ENCODE measurements at places on chromosomes 12 and 14.

DNA sequence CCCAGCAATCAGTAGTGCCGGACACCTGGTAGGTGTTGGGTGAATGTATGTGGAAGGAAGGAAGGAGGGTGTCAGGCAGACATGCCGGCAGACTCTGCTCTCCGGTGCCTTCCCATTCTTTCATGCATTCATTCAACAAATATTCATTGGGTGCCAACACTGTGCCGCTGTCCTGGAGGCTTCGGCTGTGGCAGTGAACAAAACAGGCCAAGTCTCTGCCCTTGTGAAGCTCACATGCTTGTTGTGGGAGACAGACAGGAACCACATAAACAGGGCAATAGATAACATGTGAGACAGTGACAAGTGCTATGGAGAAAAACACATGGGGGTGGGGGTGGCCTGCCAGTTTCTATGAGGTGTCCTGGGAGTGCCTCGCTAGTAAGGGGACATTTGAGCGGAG, 56.5 kb upstream of the ATF1 start:
- no peak for DNase-seq

DNA sequence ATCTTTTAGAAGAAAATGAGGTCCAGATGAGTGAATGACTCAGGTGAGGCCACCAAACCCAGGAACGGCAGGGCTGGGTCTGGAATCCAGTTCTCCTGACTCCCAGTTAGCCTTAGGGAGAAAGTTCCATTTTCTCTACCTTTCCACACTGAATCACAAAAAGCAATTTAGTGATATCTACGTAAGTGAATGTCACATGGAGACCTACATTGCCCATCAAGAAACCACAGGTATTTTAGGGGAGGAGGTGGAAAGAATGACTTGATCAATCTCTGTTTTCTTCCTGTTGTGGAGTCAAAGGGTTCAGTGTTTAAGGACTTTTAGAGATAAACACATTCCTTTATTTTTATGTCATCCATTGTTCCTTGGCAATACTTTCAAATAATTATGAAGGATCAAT, 106.9 kb upstream of the PTPRB start:
- no peak for DNase-seq

- no peak for DNase-seq
Observed at GRCh38 chr12:102061096-102061559, 663 bp downstream of the WASHC3 start.

- DNase-seq, result no peak
Observed at GRCh38 chr14:71238835-71239234, 331.6 kb downstream of the PCNX1 start.

- DNase-seq, result no peak
Observed at GRCh38 chr12:111249018-111249370, 119.9 kb downstream of the PHETA1 start.

GRCh38 chr14:53450871-53451270, 297.7 kb upstream of the DDHD1 start:
- DNase-seq, result no peak

DNA sequence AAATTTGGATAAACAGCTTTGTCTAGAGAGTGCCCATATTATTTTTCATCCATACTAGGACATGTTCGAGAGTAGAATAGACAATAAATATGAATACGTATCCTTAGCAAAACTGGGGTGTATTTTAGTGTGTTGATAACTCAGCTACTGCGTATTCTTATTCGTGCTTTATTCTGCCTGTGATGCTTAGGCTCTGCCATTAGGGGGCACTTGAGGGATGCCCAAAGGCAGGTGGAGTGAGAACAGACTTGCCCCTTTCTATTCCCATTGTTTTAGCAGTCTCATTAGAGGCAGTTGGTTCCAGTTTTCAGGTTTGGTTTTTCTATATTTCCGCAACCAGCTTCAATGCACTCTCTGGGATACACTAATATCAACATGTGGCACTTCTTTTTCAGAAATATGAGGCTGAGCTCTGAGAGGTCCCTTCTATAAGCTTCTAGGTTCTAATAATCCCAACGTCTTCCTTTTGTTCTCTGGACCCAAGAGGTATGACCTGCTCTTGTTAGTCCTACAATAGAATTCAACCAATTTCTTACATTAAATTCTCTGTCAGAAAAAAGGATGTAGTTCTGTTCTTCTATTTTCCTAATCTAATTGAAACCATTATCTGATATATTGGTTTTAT, 985.7 kb upstream of the FBXO33 start:
- DNase-seq, result no peak

DNA sequence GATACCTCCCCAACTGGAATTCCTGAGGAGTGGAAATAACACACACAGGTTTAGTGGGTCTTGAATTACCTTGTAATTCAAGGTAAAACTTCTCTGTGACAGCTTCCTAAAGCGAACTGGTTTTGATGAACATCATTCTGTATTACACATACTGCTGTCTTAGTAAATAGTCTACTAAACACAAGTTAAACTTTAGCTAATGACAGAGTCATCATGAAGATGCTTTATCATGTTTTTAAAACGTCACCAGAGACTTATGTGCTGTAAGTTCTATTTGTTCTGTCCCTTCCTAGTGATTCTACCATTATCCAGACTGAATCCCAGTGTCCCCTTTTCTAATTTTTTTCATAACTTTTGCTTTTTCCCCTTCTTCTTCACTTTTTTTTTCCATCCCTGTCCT, 11.6 kb upstream of the GXYLT1 start:
- DNase-seq, result no peak

GRCh38 chr14:96135285-96135684, 69.4 kb upstream of the BDKRB2 start:
- no peak for DNase-seq

DNA sequence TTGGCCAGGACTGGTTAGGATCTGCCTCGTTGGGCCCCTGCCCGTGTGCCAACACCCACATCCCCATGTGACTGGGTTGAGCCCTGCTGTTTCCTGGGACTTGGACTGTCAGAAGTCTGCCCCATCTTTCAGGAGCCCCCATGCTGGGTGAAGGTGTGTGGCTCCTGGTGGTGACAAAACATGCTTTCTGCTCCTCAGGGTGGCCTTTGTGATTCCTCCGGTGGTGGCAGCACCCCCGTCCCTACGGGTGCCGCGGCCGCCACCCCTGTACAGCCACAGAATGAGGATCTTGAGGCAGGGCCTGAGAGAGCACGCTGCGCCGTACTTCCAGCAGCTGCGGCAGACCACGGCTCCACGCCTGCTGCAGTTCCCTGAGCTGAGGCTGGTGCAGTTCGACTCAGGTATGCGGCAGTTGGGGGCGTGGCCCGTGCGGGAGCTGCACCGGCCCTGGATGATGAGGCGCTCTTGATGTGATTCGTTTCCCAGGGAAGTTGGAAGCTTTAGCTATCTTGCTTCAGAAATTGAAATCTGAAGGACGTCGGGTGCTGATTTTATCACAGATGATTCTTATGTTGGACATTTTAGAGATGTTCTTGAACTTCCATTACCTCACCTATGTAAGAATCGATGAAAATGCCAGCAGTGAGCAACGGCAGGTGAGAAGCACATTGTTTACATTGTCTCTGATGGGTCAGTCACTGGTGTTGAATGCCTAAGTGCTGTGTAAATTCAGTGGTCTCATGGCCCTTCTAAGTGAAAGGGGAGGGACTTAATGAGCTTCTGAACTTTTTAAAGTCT, 80.0 kb downstream of the EP400 start:
- no peak for DNase-seq

GRCh38 chr12:112750971-112751370, 40.6 kb upstream of the RPH3A start:
- no peak for DNase-seq

- no peak for DNase-seq
Observed at GRCh38 chr12:104600790-104601739, 144.3 kb downstream of the CHST11 start.

DNA sequence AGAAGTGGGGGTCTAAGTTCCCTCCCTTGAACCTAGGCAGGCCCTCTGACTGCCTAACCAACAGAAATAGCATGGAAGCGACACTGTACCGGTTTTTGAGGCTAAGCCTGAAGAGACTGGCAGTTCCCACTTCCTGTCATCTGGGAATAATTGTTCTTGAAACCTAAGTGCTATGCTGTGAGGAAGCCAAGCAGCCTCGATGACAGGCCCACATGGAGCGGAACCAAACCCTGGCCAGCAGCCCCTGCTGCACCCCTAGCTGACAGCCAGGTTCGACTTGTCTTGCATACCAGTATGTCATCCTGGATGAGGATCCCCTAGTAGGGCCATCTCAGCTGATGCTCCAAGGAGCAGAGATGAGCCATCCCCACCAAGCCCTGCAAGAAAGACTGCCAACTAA, 6.4 kb upstream of the GPR68 start:
- DNase-seq, result no peak

- DNase-seq, result no peak
Observed at GRCh38 chr14:78104160-78104559, 66.0 kb upstream of the NRXN3 start.

GRCh38 chr12:132484183-132484890, 5.6 kb upstream of the FBRSL1 start:
- no peak for DNase-seq

- no peak for DNase-seq
Observed at GRCh38 chr12:65074932-65075331, 46.2 kb downstream of the WIF1 start.

GRCh38 chr12:27031531-27031930, 9.2 kb downstream of the MED21 start:
- DNase-seq, result no peak

GRCh38 chr12:66808606-66809005, 129.7 kb upstream of the GRIP1 start:
- DNase-seq, result no peak

DNA sequence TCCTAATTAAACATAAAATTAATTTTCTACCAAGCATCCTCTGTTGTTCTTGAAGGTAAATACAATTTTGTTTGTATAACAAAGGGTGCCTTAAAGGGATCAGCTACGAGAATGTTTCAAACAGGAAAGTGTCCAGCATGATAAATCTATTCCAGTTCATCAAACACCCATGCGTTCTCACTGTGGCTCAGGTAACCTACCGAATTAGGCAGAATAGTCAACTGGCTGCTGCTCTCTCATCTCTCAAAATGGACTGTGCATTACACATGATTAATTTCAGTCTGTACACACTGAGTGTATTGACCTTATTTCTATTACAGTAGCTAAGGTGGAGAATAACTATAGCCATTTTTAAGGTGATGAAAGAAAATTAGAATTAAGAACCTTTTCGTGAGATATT, 127.5 kb upstream of the RMST start:
- no peak for DNase-seq

- no peak for DNase-seq
Observed at GRCh38 chr12:47012552-47012951, 66.9 kb upstream of the PCED1B start.

DNA sequence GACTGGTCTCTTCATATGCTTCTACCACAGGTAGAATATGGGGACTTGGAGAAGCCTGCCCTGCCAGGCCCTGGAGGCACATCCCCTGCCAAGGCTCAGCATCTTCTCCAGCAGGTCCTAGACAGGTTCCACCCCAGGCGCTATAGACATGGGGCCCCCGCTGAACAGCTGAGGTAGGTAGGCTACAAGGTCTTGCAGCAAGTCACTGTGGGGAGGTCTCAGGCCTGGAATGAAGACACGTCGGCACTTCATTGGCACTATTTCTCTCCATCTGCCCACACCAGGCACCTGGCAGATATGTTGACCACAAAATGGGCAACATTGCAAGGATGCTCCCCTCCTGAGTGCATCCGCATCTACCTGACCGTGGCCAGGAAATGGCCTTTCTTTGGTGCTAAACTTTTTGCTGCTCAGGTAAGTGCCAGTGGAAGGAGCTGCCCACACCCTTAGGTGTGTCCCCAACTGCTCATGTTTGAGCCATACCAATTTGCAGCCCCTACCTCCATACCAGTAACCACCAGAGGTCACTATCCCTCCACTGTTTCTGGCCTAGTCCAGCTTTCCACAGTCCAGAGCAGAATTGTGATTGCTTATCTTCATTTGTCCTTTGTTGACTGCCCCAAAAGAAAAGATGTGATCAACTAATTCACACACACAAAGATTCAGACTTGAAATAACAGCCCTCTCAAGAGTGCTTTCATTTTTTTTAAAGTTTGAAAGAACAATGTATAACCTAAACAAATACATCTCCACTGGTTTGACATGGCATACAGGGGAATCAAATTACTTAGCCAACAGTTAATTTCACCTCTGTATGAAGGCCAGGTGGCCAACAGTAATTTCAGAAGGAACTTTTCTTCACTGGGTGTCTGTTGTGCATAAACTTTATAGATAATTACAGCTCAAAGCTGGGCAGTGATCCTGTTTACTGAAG, 16.1 kb downstream of the PIGH start:
- DNase-seq, result no peak

DNA sequence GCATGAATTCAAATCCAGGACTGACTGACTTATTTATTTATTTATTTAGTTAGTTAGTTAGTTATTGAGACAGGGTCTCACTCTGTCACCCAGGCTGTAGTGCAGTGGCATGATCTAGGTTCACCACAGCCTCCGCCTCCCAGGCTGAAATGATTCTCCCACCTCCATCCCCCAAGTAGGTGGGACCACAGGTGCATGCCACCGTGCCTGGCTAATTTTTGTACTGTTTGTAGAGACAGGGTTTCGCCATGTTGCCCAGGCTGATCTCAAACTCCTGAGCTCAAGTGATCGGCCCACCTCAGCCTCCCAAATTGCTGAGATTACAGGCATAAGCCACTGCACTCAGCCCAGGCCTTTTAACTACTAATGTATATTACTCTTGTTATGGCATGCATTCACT, 36.0 kb downstream of the BTG1 start:
- no peak for DNase-seq

- no peak for DNase-seq
Observed at GRCh38 chr12:115455268-115455681, 771.3 kb upstream of the TBX3 start.

- no peak for DNase-seq
Observed at GRCh38 chr14:32564596-32564995, 235.5 kb downstream of the AKAP6 start.

DNA sequence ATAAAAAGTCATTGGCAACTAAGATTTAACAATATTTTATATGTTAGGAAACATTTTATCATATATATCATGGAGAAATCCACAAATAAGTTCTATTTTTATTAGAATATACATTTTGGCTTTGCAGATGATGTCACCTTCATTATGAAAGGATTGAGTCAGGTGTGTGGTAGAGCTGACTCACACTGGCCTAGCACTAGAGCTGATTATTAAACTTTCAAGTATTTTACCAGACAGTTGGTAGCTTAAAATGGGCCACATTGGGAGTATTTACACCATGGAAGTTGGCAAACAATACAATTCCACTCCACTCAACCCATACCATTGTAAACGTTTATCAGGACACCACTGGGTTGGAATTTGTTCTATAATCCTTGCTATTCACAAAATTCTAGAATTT, 1036.6 kb downstream of the TRHDE start:
- no peak for DNase-seq

GRCh38 chr14:68233101-68233784, 413.7 kb downstream of the RAD51B start:
- no peak for DNase-seq

- DNase-seq, result no peak
Observed at GRCh38 chr12:109188108-109188712, 71.8 kb downstream of the ACACB start.

DNA sequence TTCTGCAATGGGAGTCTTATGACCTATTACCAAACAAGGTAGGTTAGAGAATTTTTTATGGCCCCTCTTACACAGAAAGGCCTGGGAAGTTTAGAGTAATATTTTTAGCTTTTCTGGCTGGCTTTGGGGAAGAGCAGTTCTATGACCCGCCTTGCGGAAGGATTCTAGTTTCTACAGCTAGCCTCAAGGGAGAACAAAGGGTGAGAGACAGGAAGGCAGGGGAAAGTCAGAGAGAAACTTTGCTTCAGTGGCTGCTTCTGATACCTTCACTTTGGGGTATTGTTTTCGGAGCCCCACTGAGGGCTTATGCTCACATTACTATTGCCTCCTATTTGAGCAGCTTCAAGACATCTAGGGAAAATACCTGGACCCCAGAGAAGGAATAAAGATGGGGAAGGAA, 80.7 kb upstream of the NUDT4 start:
- no peak for DNase-seq

- no peak for DNase-seq
Observed at GRCh38 chr14:37587131-37587803, 7.8 kb downstream of the FOXA1 start.
